ENCODE measurements at places on chromosomes 12 and 14.

GRCh38 chr14:88592031-88592430 is 29.2 kb downstream of the ZC3H14 start:
- no peak for DNase-seq

DNA sequence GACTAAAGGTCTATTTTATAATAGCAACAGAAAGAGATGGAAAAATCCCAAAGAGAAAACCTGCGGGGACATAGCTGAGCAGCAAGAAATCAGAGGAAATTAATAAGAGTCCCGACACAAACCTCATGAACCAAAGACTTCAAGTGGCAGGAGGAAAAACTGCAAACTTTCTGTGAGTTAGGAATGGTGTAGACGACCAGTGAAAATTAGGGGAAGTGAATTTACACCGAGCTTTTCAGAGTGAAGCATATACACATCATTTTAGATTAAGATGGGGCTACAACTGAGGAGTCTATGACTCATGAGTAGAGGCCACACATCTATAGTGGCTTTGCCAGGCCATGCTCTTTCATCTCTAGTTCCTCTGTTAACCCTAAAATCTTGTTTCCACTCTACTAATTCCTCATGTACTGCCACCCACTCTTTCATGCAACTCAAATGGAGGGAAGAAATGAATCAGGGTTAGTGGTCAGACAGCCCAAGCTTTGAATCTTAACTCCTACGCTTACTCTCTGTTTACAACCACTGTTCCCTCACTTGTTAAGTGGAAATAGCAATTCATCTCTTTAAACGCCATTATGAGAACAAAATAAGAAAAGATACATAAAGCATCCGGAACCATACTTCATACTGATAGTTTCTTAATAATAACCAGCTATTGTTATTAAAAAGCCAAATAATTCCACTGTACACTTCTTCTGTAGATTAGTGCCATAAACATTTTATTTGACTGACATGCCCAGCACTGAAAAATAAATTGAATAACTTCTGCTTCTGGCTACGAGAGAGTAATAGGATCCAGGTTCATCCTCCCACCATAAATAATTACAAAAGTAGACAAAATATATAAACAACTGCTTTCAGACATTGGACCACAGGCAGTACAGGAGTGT is 219.3 kb downstream of the RMST start:
- DNase-seq, result no peak

DNA sequence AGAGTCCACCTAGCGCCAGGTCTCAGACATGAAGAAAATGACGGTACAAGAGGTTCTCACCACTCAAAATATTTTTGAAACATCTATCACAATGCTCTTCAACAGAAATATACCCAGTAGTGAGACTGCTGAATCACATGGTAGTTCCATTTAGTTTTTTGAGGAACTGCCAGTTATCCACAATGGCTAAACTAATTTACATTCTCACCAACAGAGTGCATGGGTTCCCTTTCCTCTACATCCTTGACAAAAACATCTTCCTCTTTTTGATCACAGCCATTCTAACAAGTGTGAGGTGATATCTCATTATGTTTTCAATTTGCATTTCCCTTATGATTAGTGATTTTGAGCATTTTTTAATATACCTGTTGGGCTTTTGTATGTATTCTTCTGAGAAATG is 5.7 kb upstream of the GPR65 start:
- no peak for DNase-seq

- no peak for DNase-seq
Measured at GRCh38 chr14:100605706-100606686, 18.8 kb upstream of the BEGAIN start.

DNA sequence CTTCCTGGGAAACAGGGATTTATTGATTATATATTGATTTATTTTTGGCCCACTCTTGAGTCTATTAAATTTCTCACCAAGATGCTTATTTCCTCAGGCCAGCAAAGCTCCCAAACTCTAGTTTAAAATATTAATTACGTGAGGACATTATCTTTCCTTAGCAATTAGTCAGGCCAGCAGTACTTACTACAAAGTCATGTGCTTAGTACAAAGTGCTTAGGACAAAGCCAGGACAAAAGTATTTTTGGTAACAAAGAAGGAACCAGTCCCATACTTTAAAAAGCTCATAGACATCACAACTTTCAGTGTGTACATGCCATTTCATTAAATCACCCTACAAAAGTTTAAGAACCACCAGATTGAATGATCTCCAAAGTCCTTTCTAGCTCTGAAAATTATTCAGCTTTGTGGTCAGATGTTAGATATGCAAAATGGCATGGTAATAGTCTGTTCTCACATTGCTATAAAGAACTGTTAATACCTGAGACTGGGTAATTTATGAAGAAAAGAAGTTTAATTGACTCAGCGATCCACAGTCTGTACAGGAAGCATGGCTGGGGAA is 94.7 kb upstream of the PWP1 start:
- DNase-seq, result no peak

Data from stimulated activated CD4-positive, alpha-beta T cell treated with anti-CD3 and anti-CD28 coated beads, Interleukin-1b, Interleukin-23, amount 100 ng/mL, for 1 hour (primary cell).